ENCODE measurements at places on chromosomes 1 and 21. TPM values are rescaled to one million over a fixed set of nuclear protein-coding genes. Genes with fewer than 3 reads are reported as not detected.

Gene MEX3A
- total RNA-seq: 3.6 TPM

Gene EPHA10
- total RNA-seq: under 0.01 TPM

Gene YBX1
- total RNA-seq: 513 TPM

Gene REN
- total RNA-seq: not detected

Gene OR2T6
- total RNA-seq: not detected

Gene TMEM81
- total RNA-seq: 1.1 TPM

Gene CNST
- 15.9 TPM for total RNA-seq

Gene METTL13
- 29.1 TPM for total RNA-seq

Gene MAP3K6
- 3.3 TPM for total RNA-seq

Gene EPHA8
- not detected for total RNA-seq

Gene GBP7
- not detected for total RNA-seq

Gene LDLRAD1
- total RNA-seq: not detected

Gene SDF4
- total RNA-seq: 104 TPM

Gene TMPRSS3
- total RNA-seq: under 0.01 TPM

Gene FRRS1
- total RNA-seq: 0.38 TPM

Gene SORT1
- total RNA-seq: 14.5 TPM

Gene GCSAML
- not detected for total RNA-seq

Gene RAB42
- total RNA-seq: 5.6 TPM

Gene OLIG2
- total RNA-seq: not detected

Gene SYPL2
- total RNA-seq: under 0.01 TPM

Gene AUNIP
- 3.2 TPM for total RNA-seq

Gene ERICH3
- total RNA-seq: not detected

Gene SLC30A10
- not detected for total RNA-seq

Gene WNT3A
- total RNA-seq: not detected

Gene GBP6
- total RNA-seq: not detected

Gene DENND2C
- total RNA-seq: 6.4 TPM

Gene PGLYRP4
- total RNA-seq: not detected

Gene KRTAP24-1
- not detected for total RNA-seq

Gene SFPQ
- 127 TPM for total RNA-seq

Gene CDK18
- total RNA-seq: 0.39 TPM

Gene TTC22
- total RNA-seq: not detected

Gene SPAG17
- not detected for total RNA-seq

Gene DCST1
- not detected for total RNA-seq

Gene CELA2B
- not detected for total RNA-seq

Gene TPTE
- not detected for total RNA-seq

Gene MPL
- 0.13 TPM for total RNA-seq

Gene MAP1LC3C
- not detected for total RNA-seq

Gene CFAP107
- not detected for total RNA-seq

Gene GCLM
- 14.8 TPM for total RNA-seq

Gene DEPDC1
- 4.6 TPM for total RNA-seq

Gene EFNA1
- 132 TPM for total RNA-seq

Gene PCNX2
- 1.4 TPM for total RNA-seq

Gene CAMK2N1
- 0.76 TPM for total RNA-seq

Gene ZBTB8OS
- total RNA-seq: 25.0 TPM

Gene CENPF
- total RNA-seq: 31.2 TPM

Gene OPTC
- total RNA-seq: not detected

Gene LMX1A
- total RNA-seq: not detected

Gene INAVA
- not detected for total RNA-seq

Gene COQ8A
- 20.7 TPM for total RNA-seq

Gene XCL2
- not detected for total RNA-seq

Gene NR1I3
- not detected for total RNA-seq

Gene SRSF4
- 28.7 TPM for total RNA-seq

Gene LIPI
- total RNA-seq: not detected

Gene CTBS
- total RNA-seq: 3.2 TPM

Gene CD5L
- not detected for total RNA-seq

Gene MNDA
- total RNA-seq: not detected

Gene MAP3K21
- total RNA-seq: 0.90 TPM

Data from dermis microvascular lymphatic vessel endothelial cell (primary cell).